Tibial nerve (tissue), 4 donors: ENCODE measurements at places on chromosomes 4 and X.

DNA sequence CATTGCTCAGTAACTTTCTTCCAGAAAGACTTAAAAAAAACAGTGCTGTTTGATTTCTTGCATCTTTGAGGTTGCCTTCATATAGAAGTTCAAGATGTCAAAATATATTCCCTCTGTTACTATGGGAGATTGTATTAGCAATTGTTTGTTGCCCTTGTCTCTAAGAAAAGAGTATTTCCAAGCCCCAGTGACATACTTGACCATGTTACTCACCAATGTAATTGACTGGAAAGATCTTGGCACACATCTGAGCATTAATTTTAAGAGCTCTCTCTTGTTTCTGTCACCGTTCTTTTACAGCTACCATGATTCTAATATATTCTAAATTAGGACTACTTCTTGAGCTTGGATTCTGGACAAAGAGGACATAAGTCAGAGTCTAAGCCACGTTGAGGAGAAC is 902.7 kb upstream of the EPHA5 start:
- DNase-seq, result no peak

GRCh38 chr4:83906561-83906960 is 370.7 kb downstream of the GPAT3 start:
- peak; percentile 33 for DNase-seq

DNA sequence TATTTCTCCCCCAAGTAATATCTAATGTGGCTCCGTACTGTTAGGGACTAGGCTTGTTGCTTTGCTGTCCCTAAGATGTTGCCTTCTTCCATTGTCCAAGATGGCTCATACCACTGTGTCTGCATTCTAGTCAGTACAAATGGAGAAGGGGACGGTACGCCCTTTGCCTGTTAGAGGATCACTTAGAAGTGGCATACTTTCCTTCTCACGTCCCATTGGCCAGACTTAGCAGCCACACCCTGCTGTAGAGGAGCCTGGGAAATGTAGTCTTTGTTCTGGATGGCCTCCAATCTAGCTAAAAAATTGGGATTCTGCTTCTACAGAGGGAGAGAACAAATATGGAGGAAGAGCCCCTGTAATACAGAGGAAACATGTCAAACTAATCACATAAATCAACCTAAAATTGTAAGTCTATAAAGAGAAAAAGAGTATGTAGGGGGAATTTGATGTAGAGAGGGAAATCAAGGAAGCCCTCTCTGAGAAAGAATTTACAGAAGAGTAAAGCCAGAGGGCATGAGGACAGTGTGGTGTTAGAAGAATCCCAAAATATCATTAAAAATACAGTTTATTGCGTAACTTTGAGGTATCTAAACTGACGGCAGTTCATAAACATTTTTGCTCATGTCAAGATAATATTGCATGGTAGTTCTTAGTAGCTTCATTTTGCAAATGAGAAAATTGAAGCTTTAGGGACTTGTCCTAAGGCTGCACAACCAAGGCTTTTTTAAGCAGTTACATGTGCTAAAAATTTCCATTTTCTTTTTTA is 15.1 kb downstream of the PRIMPOL start:
- DNase-seq, result no peak

- no peak for DNase-seq
These were observed 53.6 kb downstream of the AMER1 start for GRCh38 chrX:64151911-64152310.

DNA sequence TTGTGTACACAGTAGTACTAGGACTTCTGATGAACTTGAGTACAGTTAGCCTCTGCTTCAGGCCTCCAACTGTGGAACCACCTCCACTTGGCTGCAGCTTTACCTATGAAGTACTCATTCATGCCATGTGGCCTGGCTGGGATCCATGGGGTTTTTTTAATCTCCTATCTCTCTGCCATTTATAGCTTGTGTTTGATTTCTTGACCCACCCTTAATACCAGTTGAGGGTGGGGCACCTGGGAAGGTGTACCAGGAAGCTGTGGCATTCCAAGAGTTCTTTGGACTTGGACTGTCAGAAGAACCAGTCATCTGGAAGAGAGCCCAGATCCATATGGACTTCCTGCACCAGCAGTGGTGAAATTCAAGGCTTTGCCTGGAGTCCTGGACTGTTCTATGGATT is 230.1 kb downstream of the SHROOM3 start:
- no peak for DNase-seq

DNA sequence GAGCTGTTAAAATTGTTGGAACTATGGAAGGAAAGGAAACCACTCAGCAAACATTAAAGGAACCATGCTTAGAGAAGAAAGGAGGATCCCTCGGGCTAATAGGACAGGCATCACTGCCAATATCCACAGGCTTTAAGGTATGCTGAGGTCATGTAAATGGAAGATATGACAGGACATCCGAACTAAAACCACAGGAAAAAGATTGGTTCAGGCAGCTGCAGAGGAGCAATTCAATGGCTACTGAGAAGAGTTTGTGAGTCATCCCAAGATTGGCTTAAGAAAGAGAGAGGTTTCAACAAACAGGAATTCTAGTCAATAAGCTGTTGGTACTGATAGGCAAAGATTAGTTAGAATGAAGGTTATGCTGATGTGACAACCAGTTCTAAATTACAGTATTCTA is 106.4 kb upstream of the FAM241A start:
- no peak for DNase-seq

- no peak for DNase-seq
These were observed 171.7 kb downstream of the STK32B start for GRCh38 chr4:5222951-5223350.

DNA sequence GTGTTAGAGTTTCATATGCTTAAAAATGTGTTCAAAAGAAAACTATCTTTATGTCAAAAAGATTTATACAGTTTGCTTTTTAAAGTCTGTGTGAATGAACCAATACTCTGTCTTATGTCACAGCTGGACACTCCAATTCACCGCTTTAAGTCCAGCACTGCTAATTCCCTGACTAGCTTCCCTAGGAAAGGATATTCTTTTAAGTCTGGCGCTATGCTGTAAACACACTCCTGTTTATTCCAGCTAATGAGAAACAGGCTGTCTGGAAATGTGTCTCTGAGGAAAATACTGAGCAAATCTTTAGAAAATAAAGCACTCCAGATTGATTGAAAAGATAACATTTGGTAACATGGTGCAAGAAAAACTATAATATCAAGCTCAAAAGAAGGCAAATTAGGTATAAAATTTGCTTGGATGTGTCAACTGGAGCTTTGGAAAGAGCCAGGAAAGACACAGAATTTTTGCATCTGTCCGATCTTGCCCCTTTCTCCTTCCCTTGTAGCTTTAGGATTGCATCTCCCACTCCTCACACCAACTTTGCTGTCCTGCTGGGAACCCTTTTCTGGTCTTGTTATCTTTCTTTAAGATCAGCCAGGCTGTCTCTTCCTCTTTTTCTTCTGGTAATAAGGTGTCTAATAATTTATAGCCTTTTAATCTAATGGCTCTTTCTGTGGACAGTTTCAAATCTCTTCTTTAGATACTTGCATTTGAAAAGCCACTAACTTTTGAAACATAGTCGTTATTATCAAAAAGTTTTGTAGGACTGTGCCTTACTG is 40.9 kb upstream of the VEGFC start:
- DNase-seq, result no peak

DNA sequence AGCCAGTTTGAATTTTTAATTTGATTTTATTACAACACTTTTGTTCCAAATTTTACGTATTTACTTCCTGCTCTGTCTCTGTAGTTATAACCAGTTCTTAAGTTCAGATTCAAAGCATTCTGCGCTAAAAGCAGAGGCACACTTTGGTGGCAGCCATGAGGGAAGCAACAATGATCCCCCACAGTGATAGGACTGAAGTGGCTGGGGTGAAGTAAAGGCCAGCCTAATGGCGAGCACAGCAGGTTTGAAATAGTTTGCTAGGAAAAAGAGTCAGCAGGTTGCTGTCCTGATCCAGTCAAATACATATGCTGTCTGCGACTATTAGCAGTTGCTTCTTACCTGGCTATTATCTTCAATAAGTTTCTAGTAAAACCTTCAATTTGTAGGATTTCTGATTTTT is 176.3 kb downstream of the RPA4 start:
- no peak for DNase-seq

DNA sequence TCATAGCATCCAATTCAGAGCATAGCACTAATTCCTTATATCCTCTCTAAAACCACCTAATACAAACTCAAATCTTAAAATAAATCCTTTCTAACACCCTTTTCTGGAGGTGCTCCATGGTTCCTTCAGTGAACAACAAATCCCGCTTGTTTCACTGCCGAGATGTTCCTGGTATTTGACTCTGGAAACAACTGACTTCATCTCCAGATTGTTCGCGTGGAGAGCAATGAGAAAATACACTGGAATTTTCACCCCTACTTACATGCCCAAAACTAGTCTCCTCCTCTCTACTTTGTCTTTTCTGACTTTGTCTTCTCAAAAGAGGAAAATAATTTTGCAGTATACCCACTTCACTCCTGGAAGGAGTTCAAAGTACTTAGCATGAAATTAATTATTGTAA is 129.0 kb downstream of the PLS3 start:
- no peak for DNase-seq
